ENCODE measurements at places on chromosomes 5 and 9.

- no peak for DNase-seq
These were observed 565.6 kb downstream of the PRR16 start for GRCh38 chr5:121029536-121030245.

DNA sequence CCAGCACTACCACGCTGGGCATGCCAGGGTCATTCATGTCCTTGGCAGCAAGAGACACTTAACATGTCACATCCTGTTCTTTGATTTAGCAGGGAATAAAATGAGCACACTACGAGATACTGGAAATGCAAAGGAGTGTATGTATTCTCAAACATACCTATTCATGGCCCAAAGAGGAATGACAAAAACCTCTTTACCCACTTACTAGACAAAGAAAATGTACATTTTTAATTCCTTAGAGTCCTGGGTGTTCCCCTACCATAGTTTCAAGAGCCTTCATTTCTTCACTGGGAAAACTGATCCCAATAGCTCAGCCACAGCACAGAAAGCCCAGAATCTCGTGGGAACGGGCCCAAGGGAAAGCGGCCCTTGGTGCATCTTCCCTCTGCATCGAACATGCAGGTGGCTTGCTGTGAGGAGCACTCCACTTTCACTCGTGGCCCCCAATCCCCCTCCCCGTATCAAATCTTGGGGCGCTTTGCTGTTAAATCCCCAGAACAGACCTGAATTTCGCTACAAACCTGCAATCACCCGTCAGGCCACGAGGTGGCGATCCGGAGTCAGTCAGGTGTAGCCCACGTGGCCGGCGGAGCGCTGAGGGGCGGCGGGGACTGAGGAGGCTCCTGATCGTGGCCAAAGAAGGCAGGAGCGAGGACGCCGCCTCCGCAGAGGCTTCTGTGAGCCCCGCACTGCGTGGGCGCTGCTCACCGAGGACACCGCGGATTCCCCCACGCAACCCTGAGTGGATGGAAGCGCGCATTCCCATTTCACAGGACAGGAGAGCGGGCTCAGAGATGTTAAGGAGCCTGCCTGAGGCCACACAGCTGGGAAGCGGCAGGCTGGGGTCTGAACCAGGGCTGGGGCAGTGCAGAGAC, 91.4 kb downstream of the LMX1B start:
- DNase-seq, result peak; percentile 92

GRCh38 chr5:125541085-125541484, 794.6 kb upstream of the ZNF608 start:
- no peak for DNase-seq

DNA sequence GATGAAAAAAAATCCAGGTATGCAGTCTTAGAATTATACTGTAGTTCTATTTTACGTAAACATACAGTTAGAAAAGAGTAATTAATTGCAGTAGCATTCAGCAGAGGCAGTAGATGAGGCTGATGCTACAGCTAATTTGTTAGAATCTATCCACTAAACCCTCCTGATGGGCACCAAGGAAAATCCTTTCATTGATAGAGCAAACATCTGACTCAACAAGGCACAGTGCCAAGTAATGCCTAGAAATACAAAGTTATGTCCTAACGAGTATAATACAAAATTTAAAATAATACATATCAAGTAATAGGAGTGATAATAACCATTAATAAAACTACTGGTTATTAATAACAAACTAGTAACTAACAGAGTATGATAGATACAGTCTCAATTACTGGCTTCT, 9.0 kb downstream of the MOCS2 start:
- DNase-seq, result no peak

- no peak for DNase-seq
These were observed 48.6 kb downstream of the HRH2 start for GRCh38 chr5:175706499-175706898.

- DNase-seq, result no peak
These were observed 40.8 kb upstream of the ANKRD31 start for GRCh38 chr5:75277463-75277862.

DNA sequence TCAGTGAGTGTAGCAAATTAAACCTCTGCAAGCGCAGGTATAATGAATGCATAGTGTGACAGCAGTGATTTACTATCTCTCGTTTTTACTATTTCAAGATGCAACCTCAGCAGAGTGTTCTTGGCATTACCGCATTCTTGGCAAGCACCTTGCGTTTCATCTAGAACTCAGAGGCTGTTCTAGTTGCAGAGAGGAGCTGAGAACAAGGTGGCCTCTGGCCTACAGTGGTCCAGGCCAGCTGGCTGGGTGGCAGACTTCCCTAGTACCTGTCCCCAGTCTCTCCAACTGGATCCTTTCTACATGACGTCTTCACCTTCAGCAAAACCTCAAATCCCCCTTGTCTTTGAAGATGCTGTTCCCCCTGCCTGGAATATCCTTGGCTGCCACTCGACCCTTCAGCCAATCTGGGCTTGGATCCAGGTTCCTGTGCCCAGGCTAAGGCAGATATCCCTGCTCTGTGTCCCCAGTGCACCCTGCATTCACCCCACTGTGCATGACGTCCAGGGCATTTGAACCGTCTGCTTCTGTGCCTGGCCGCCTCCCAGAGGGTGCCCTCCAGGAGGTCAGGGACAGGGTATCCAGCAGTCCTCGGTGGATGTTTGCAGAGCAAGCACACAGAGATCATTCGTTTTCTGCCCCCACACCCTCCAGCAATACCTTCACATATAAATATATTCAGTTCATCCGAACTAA, 120.4 kb upstream of the CPEB4 start:
- DNase-seq, result no peak

Data from activated T-cell treated with anti-CD3 and anti-CD28 coated beads, Interleukin-2, amount 50 U/mL, for 24 hours (primary cell).